ENCODE measurements at places on chromosomes 12 and 14.

- DNase-seq: no peak
Observed at GRCh38 chr14:70780396-70781075, 28.8 kb downstream of the MAP3K9 start.

- DNase-seq: no peak
Observed at GRCh38 chr12:109448272-109448671, 28.8 kb downstream of the KCTD10 start.

GRCh38 chr12:104583301-104583700 lies 126.6 kb downstream of the CHST11 start:
- DNase-seq: no peak

GRCh38 chr14:23568600-23569331 lies 1.2 kb upstream of the AP1G2 start:
- DNase-seq: no peak

- no peak for DNase-seq
Observed at GRCh38 chr12:6664902-6665301, 2.0 kb upstream of the ING4 start.

DNA sequence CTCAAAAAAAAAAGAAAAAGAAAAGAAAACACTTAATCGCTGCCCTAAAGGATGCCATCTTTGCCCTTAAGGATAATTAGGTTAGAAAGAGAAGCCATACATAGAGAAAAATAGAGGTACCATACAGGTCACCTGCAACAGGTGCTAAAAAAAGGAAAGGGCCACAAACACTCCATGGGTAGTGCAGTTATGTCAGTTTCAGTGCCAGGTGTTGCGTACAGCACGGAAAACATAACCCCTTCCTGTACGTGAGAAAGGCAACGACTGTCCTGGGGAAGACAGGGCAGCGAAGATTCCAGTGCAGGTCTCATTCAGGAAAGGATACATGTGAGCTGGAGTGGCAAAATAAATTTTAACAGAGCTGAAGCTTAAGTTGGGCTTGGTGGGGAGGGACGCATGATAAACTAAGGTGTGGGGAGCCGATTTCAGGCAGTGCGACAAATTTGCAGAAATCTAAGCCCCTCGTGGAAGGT lies 553 bp upstream of the DAZAP2 start:
- DNase-seq: no peak

DNA sequence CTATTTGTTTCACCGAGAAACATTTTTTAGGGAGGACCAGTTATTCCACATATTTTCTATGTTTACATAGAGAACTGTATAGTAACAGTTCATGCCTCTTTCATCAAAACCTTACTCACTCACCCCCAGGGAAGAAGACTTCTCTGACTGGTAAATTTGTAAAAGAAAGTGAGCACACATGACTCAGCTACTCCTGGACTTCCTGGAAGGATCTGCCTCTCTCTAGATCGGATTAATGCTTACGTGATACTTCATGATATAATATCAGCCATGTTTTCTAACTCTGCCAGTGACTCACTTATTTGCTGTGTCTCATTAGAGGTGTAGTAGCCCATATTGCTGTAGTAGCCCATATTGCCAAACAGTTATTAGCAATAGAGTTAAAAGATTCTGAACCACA lies 494.3 kb upstream of the ATXN7L3B start:
- DNase-seq: no peak

- DNase-seq: no peak
Observed at GRCh38 chr12:52232203-52232673, 805 bp upstream of the KRT7 start.

- no peak for DNase-seq
Observed at GRCh38 chr12:121443911-121444841, 44.3 kb downstream of the RNF34 start.

DNA sequence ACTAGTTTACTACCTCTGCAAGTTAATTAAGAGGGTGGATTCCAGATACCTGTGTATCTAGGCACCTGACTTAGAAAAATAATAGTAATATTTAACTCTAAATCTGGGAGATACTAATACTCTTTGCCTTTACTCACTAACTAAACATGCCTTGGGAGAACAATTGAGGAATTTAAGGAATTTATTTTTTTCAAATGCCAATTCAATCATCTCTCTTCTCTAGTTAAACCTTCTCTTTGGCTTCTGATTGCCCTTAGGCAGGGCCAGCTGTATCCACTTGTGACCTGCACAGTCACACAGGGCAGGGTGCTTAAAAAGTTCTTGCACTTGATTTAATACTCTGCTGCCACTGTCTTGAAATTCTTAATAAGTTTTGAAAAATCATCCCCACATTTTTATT lies 142.4 kb downstream of the PLCZ1 start:
- DNase-seq: peak; percentile 3

- DNase-seq: no peak
Observed at GRCh38 chr14:44961151-44961553, 595 bp downstream of the KLHL28 start.

DNA sequence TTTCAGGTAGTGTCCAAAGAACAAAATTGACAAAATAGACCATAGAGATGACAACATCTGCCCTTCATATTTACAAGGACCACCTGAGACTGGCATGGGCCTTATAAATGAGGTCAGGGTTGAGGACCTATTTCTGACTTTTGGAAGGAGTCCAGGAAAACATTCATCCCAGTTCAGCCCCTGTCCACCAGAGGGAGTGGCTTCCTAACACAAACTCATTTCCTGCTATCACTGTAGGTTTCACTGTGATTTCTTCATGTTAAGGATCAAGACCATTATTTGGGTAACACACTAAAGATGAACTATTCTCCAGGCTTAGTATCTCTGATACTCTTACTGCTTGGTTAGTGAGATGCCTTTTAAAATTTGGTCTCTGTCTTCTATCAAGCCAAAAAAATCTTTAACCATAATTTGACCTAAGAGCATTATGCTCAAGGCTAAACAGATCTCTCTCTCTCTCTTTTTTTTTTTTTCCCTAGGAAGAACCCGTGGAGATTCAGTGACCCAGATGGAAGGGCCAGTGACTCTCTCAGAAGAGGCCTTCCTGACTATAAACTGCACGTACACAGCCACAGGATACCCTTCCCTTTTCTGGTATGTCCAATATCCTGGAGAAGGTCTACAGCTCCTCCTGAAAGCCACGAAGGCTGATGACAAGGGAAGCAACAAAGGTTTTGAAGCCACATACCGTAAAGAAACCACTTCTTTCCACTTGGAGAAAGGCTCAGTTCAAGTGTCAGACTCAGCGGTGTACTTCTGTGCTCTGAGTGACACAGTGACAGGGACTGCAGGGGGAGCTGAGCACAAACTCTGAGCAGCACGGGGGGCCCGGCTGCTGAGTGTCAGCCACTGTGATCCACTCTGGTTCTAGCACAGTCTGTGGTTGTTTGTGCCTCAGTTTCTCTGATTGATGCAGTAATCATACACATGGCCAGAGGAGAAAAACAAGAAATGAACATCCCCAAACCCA lies 267.6 kb upstream of the OR4E1 start:
- DNase-seq: no peak

GRCh38 chr12:911191-911826 lies 38.2 kb downstream of the RAD52 start:
- no peak for DNase-seq

DNA sequence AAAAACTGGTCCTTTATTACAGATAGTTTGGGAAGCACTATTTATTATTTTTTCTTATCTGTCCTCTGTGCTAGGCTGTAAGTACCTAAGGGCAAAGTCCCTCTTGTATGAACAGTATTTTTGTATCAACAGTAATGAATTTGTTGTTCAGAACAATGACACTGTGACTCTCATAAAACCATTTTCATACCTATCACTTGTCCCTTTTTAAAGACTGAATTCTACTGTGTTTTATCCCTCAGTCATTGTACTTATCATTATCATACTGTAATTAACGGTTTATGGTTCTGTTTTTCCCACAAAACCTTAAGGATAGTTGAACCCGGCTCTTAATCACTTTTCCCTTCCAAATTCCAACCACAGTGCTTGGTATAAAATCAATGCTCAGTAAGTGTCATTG lies 69.4 kb downstream of the SRGAP1 start:
- no peak for DNase-seq

DNA sequence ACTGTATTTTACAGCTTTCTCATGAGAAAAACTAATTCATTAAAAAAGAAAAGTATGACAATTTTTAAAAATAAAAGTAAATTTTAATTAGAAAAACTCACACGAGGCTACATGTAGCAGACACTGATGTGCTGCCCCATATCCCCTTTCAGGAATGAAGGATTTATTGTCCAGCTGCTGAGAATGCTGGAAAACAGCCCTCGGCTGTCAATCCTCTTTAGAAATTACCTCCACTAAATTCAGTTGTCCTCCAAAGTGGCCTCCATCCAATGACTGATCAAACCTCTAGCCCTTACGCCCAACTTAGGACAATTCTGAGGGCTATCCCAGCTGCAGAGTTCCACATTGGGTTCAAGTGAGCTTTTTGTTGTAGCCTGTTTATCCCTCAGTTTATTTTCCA lies 29.8 kb upstream of the AP4S1 start:
- DNase-seq: no peak

DNA sequence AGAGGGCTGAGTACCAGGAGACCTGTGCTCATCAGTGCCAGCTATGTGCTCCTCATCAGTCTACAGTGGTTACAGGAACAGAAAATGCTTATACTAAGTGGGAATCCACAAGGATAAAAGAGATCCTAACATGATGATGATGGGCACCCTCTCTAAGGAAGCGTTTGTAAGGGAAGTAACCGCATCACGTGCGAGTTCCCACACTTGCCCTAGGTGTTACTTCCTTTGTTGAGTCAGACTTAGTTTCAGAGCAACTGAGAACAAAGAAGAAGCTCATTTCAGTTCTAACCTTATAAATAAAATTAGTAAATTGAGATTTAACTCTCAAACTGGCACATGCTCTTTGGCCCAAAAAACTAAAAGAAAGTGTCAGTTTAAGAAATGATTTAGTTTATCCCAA lies 956.4 kb upstream of the TMEM132C start:
- no peak for DNase-seq

DNA sequence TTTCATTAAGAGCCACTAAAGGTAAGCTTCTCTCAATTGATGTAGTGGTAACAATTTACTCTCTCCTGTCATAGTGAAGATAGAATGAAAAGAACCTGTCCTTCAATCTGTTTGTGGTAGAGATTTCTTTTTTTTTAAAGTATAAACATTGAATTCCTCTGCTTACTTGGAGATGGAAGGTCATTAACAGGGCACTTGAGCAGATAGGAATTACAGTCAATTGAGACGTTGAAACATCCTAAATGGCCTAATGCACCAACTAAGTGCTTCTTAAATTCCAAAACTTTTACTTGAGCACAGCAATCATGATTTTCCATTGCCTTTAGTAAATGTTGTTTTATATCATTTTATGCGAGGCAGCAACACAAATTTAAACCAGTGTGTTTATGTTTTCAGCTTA lies 241.4 kb downstream of the FOXG1 start:
- DNase-seq: no peak

- DNase-seq: no peak
Observed at GRCh38 chr12:113049976-113050742, 6.4 kb upstream of the DTX1 start.

DNA sequence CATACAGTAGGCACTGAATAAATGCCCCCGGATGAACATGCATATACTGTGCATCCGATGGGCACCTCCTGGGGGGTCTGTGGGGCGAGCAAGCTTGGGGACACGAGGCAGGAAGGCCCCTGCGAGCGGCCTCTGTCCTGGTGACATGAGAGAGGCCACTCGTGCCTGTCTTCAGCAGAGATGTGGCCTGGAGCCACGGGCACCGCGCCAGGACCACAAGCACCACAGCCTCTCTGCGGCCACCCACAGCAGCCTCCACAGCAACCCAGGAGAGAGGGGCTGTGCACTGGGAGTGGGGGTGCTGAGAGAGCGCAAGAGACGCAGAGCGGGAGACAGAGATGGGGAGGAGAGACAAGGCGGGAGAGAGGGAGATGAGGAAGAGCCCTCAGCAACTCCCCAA lies 118.5 kb downstream of the RFLNA start:
- DNase-seq: no peak

DNA sequence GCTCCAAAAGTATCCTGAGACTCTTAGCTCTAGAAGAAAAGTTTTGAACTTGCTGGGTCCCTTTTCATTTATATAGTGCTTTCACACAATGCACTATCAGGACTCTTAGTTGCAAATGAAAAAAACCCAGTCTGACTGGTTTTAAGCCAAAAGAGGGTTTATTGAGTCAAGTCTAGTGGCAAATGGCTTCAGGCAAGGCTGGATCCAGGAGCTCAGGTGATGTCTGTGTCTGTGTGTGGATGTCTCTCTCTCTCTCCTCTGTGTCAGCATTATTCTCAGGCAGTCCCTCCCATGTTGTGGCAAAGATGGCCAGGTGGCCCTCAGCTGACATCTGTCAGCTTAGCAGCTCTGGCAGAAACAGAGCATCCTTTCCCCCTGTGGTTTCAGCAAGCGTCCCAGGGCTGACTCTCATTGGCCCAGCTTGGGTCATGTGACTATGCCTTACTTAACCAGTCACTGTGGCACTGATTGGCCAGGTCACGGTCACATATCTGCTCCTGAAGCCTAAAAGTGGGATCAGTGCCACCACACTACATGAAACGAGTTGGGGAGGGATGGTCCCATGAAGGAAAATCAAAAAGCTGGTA lies 6.2 kb downstream of the TMEM120B start:
- no peak for DNase-seq

- no peak for DNase-seq
Observed at GRCh38 chr12:66065641-66066136, 64.9 kb downstream of the LLPH start.

DNA sequence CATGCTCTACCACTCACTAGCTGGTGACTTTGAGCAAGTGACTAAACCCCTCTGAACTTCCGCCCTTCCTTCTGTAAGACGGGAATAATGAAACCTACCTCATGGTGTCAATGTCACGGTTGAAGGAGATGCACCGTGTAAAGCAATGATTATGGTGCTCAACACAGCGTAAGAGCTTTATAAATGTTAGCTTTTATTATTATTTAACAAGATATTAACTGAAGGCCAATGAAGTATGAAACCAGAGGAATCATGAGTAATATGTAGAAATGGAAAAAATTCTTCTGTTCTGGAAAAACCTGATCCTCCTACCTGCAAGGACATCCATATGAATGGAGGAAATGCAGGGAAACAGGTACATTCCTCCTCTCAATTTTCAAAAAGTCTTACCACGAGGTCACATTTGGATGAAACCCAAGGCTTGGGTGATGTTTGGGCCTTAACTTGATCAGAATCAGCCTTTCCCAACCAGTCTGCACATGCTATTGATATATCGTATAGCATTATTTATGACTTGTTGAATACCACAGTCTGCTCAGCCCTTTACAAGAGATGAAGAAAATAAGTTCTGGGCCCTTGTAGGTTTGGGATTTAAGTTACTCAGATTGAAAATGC lies 166.8 kb upstream of the TBX3 start:
- DNase-seq: no peak

DNA sequence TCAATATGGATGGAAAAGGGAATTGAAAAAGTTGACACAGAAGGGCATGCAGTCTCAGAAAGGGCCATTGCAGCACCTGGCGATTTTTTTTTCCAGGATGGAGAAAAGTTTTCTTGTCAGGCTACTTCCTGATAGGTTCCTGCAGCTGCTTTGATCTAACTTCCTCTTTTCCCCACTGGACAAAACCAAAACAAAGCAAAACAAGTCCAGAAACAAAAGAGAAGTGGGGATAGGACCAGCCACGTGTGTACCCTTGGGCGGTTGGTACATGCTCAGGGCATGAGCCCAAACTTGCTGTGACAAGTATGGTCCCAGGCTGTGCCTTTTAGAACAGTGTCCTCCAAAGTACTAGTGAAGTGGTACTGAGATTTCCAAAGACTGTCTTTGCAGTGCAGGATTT lies 89.8 kb downstream of the CHST11 start:
- DNase-seq: no peak

GRCh38 chr12:52647601-52648000 lies 4.4 kb downstream of the KRT2 start:
- no peak for DNase-seq

GRCh38 chr12:72777806-72778205 lies 505.6 kb downstream of the TRHDE start:
- no peak for DNase-seq
